AG09319 (cell line): ENCODE measurements at places on chromosomes 5 and 9.

GRCh38 chr9:38126730-38127129 is 57.7 kb upstream of the SHB start:
- DNase-seq = no peak

DNA sequence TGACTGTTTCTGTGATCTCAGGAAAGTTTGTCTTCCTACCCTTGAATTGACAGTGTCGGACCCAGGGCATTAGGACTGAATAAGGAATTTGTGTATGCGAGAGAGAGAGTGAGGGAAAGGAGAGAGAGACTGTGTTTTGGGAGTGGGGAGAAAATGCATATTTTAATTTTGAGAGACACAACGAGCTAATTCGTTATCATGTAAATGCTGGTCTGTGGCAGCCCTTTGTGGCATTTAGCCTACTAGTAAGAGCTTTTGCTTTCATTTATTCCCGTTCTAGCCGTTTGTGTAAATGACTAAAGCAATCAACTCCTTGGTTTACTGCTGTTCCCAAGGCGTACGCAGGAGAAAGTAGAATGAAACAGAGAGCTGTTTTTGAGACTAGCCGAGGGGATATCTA is 79.8 kb upstream of the MAMDC2 start:
- DNase-seq = no peak

GRCh38 chr9:137368431-137369035 is 54.4 kb downstream of the EXD3 start:
- no peak for DNase-seq

DNA sequence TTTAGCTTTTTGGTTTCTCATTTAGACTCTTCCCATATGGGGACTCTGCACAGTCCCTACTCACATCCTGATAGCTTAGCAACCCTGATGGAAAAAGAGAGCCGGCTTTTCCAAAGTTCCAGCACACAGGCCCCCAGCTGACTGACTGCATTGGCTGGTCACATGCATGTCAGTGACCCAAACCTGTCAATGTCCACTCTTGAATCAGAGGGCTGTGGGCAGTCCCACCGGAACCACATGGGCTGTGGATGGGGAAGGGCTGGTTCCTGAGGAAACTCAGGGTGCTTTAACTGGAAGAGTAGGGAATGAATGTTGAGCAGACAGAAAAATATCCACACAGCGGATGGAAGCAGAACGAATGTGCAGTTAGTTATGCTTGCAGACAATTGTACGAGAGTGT is 136.6 kb downstream of the NSG2 start:
- DNase-seq = no peak

GRCh38 chr5:52842111-52842510 is 54.4 kb downstream of the ITGA1 start:
- no peak for DNase-seq

DNA sequence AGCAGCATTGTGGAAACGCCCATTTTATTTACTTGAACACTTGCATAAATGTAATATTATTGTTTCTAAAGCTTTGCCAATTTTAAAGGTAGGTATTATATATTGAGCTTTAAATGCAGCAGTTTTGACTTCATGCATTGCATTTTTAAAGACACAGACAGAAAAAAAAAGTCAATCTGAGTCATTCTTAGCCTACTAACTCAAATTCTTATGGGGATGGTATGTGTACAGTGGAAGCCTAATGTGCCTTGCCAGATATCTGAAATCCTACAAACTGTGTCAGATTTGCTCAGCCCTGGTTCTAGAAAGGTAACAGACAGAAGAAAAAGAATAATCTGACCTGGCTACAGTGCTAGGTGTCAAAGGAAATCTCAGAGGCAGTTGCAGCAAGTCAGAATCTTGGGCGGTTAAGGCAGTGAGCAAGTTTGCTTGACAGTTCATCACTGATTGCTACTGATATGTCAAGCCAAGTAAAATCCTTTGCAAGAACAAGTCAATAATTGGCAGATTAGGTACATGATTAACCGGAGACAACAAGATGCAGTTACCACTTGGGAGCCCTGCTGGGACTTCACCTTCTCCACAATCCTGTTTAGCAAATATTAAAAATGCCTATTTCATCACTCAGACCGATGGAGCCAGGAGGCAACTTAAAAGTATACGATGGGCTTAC is 224.8 kb upstream of the WWC1 start:
- DNase-seq = no peak

DNA sequence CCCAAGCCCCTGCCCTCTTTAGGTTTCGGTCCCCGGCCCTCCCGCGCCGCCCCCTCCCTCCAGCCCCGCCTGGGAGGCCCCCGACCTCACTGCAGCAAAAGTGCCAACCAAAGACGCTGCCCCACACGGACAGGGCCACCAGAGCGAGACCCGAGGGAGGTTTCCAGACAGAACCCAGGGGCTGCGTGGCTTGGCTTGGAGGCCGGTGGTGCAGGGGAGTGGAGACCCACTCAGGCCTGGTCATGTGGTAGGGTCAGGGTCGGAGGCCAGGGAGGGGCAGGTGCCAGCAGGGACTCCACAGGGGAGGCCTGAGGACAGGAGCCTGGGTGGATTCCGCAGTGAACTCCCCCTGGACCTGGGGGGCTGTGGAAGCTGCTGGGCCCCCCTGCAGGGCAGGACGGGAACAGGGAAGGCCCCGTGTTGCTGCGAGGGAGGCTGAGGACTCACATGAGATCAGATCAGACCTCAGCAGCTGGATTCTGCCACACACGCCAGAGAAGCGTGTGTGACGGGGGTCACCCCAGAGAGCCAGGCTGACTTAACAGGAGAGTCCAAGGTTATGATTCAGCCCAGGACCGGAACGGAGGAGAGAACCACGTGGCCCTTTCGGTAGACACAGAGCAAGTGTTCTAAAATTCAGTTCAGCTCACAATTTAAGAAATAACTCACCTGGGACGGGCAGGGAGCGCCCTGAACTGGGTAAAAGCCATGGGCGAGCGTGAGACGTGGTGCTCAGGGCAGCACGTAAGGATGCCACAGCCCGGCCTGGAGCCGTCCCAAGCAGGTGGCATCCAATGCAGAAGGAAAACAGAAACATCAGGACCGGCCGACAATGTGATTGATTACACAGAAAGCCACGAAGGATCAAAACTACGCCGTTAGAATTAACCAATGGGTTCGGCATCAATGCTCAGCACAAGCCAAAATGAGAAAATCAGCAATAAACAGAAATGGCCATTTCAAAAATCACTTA is 38.9 kb downstream of the EXD3 start:
- DNase-seq = no peak

DNA sequence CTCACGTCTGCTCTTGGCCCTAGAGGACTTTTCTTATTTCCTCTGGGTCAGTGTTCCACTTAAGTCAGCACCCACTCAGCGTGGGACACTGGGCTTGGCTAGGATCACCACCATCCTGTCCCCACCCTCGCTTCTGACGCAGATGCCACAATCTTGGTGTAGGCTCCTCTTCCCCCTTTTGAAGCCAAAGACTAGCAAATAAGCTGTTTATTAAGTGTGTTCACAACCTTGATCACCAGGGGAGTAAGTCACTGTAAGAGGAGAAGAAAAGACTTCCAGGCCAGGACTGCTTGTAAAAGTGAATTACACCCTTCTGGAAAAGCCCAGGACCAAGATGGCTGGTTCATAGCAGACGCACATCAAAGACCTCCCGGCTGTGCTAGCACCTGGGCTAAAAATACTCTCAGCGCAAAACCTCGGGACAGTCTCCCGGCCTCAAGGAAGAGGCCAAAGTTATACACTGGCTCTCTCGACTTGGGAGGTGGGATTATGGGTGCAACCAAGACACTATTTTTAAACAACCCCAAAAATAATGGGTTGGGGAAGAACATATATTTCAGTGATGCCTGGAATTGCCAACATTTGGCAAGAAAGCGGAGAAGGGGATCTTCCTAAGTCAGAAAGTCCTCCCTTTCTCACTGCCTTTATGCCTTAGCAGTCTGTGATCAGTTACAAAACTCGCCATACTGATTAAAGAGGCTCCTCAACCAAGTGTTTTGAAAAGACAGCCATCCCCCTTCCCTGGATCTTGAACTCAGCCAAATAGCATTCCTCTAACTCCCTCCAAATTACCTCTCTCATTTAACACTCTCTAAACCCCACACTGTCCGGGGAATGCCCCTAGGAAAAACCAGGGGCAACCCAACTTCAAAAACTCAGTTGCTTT is 69.4 kb downstream of the RAPGEF1 start:
- DNase-seq = no peak

- no peak for DNase-seq
These were observed 670 bp downstream of the EDIL3 start for GRCh38 chr5:84383816-84384603.

DNA sequence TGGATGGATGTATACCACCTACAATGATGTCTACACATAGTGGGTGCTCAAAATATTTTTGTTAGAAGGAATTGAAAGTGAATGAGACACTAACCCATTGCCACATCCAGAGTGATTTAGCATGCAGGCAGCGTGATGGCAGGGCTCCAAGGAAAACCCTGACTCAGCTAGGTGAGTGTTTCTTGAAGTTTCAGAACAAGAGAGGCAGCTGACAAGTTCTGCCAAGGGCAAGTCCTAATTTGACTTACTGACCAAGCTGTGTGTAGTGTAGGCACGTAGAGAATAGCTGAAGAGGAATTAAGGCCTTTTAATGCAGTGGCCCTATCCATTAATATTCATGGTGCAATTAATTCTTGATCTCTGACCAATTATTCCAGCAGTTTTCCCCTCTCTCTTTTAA is 107.8 kb upstream of the ATP10B start:
- no peak for DNase-seq

DNA sequence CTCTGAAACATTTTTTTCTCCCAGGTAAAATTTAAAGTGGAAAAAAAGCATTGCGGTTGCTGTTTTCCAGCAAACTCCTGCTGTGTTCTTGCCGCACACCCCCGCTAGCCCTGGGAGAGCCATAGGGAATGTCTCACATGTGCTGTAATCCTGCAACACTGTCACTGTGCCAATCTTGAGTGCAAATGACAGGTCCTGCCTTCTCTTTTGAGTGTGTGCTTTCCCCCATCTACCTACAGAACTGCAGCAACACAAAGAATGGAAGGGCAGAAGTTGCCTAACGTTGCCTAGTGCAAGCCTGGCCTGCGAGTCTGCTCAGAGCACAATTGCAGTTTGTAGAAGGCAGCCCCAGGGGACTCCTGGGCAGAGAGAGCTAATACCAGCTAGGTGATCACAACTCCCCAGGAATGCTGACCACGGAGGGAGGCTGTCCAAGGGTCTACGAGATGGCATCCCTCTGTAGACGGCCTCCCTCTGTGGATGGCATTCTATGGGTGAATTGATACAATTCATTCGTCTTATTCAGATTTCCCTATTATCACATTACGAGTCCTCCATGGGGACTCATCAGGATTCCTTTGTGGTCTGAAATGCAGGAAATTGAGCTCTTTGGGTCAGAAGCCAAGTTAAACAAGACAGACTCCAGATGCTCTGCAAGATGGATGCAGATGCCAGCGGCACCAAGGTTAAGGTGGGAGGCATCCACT is 172.6 kb upstream of the S1PR3 start:
- no peak for DNase-seq

DNA sequence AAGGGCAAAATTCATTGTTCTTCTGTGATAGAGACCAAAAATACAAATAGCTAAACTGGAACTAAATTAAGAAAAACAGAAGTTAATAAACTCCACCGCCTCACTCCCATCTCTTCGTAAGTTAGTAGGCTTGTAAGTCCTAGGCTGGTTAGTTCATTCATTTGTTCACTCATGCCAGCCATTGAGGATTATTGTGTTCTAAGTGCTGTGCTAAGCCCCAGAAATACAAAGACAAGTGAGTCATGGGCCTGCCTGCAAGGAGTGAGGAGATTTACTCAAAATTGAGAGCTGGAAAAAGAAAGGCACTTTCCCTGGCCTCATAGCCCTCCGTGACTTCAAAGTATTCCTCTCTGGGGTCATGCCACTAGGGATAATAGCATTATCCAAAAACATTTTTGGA is 8.5 kb downstream of the DOCK8 start:
- no peak for DNase-seq

GRCh38 chr5:139636207-139636792 is 11.8 kb upstream of the CXXC5 start:
- no peak for DNase-seq

DNA sequence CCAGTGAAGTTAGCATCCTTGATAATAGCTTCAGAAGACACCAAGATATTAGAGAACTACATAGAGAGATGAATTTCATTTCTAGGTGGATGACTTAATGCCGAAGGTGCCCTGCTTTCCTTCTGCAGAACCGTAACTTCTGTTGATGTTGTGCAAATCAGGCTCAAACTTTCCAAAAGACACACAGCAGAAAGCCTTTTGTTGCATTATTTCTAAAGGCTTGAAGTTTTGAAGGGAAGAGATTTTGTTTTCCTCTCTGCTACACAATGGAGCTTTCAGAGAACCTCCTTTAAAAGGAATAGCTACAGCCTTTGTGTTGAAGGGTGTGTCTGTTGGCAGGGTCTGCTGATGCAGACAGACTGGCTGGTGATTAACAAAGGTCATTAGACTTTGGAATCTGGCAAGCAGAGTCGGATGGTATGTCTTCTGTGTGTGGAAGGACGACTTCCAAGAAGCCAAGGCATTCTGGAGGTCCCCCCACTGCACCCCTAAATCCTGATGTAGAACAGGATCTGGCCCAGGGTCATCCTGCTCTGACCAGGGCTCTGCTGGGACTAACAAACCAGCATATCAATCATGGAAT is 57.8 kb downstream of the ZNF462 start:
- no peak for DNase-seq

DNA sequence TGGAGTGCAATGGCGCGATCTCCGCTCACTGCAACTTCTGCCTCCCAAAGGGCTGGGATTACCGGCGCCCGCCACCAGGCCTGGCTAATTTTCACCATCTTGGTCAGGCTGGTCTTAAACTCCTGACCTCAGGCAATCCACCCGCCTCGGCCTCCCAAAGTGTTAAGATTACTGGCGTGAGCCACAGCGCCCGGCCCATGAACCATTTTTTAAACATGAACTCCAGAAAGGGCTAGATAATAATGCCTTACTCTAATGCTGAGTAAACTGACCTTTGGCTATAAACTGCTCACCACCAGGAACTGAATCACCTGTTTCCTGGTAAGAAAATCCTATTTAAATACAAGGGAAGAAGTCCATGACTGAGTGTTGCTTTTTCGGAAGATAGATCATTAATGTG is 23.2 kb upstream of the DAB2 start:
- DNase-seq = no peak

- no peak for DNase-seq
These were observed 168.1 kb upstream of the MAP3K1 start for GRCh38 chr5:56647099-56647850.

DNA sequence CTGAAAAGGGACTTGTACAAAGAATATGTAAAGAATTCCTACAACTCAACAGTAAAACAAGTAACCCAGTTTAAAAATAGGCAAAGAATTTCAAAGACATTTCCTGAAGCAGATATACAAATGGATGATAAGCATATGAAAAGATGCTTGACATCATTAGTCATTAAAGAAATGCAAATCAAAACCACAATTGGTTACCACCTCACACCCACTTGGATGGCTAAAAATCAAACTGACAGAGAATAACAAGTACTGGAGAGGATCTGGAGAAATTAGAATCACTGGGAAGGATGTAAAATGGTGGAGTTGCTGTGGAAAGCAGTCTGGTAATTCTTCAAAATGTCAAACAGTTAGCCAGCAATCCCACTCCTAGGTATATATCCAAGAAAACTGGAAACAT is 12.5 kb upstream of the FOXE1 start:
- no peak for DNase-seq
